Calu3 (cell line): ENCODE measurements at places on chromosomes 6 and 20. TPM values are rescaled to one million over a fixed set of nuclear protein-coding genes. Genes with fewer than 3 reads are reported as not detected.

DNA sequence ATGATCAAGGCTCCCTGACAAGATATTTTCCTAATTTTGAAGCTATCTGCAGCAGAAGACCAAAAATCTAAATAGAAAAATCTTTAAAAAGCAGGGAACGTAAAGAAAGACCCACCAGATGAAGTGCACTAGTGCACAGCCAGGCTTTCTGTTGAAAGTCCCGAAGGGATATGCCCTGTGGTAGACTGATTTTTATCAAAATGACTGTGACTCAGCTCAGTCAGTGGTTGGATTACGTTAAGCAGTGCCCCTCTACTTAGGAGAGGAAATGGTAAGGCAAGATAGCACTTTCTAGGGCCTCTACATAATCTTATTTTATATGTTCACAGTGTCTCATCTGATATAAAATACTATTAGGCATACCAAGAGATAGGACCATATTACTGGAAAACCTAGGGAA is 123.4 kb upstream of the RAB32 start:
- H3K27ac ChIP-seq: no peak overlapping the region
- H3K4me3 ChIP-seq: no peak overlapping the region
- no peaks in the 10 kb centered on the region for H3K36me3 ChIP-seq
- no peaks in the 10 kb centered on the region for H3K27me3 ChIP-seq

GRCh38 chr20:19977373-19977770 is 39.8 kb upstream of the NAA20 start:
- H3K27me3 ChIP-seq: no peaks in the 10 kb centered on the region
- peak overlapping the region; percentile 62 for H3K4me3 ChIP-seq
- H3K27ac ChIP-seq: no peak overlapping the region
- DNase-seq: no peak

GRCh38 chr6:33975661-33976436 is 170.0 kb downstream of the GRM4 start:
- H3K36me3 ChIP-seq: no peaks in the 10 kb centered on the region
- DNase-seq: no peak
- H3K4me3 ChIP-seq: no peak overlapping the region
- no peak overlapping the region for H3K27ac ChIP-seq
- H3K4me1 ChIP-seq: no peaks in the 10 kb centered on the region

DNA sequence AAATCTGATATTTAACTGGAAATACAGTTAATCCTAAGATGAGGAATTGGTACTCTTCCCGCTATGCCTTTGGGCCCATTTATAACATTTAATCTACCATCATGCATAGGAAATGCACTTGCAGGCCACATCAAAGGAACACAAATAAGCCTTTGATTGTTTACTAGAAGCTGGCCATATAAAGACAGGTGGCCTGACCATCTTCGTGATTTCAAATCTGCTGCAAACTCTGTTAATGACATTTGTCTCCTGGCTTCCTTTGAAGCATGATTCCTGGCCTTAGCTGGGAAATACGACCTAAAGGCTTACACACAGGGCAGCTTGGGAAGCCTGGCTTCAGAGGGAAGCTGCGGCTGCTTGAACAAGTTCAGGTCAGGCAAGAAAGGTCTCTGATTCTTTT is 552.1 kb downstream of the CDH26 start:
- DNase-seq: no peak
- peaks cover 13% of the 10 kb centered on the region for H3K27me3 ChIP-seq
- H3K27ac ChIP-seq: no peak overlapping the region
- no peak overlapping the region for H3K4me3 ChIP-seq

The GPX6 gene
- total RNA-seq: not detected in 2 replicates

GRCh38 chr6:16279243-16279642 is 40.9 kb downstream of the GMPR start:
- peaks cover 15% of the 10 kb centered on the region for H3K4me1 ChIP-seq
- no peaks in the 10 kb centered on the region for H3K36me3 ChIP-seq
- H3K27ac ChIP-seq: no peak overlapping the region

DNA sequence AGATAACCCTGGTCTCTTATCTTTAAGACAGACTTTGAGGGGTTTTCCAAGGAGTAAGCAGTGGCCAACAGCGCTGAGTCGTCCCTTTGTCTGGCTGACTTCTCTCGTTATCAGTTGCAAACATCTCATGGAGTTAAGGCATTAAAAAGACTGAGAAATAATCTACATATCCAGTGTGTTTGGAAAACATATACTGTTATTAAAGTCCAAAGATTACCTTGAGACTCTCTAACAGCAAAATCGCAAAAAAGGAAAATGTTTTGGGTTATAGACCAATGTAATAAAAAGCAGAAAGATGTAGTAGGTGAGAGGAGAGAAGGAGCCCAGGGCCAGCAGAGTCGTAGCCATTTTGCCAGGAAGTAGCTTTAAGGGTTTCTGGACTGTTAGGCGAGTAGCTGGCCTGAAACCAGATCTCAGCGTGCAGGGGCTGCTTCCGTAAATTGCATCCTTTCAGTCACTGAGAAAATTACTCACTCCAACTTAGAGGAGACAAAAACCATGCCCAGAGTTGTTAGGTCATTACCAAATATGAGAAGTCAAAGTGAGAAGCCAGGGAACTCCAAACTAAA is 24.6 kb downstream of the MYLK4 start:
- H3K27ac ChIP-seq: no peak overlapping the region
- DNase-seq: no peak
- peaks cover 11% of the 10 kb centered on the region for H3K4me1 ChIP-seq
- H3K36me3 ChIP-seq: no peaks in the 10 kb centered on the region
- H3K4me3 ChIP-seq: no peak overlapping the region
- no peaks in the 10 kb centered on the region for H3K27me3 ChIP-seq

- no peaks in the 10 kb centered on the region for H3K27me3 ChIP-seq
- H3K27ac ChIP-seq: no peak overlapping the region
- H3K4me1 ChIP-seq: peaks cover 9% of the 10 kb centered on the region
- DNase-seq: no peak
- H3K36me3 ChIP-seq: no peaks in the 10 kb centered on the region
Measured at GRCh38 chr6:118959903-118960302, 24.9 kb upstream of the MCM9 start.

- no peak overlapping the region for H3K4me3 ChIP-seq
- H3K36me3 ChIP-seq: peaks cover 26% of the 10 kb centered on the region
- peaks cover 83% of the 10 kb centered on the region for H3K4me1 ChIP-seq
- H3K27me3 ChIP-seq: no peaks in the 10 kb centered on the region
Measured at GRCh38 chr6:43917878-43918382, 147.9 kb downstream of the VEGFA start.

The TOMM6 gene
- total RNA-seq: 251 and 265 TPM in 2 replicates

The PXMP4 gene
- total RNA-seq: 18.7 and 20.3 TPM in 2 replicates

The TMEM14C gene
- total RNA-seq: 53.4 and 53.6 TPM in 2 replicates

GRCh38 chr6:11968241-11968806 is 43.8 kb upstream of the HIVEP1 start:
- no peaks in the 10 kb centered on the region for H3K27me3 ChIP-seq
- DNase-seq: no peak
- H3K27ac ChIP-seq: no peak overlapping the region
- H3K4me3 ChIP-seq: no peak overlapping the region
- H3K36me3 ChIP-seq: no peaks in the 10 kb centered on the region
